Stimulated activated CD4-positive, alpha-beta T cell treated with anti-CD3 and anti-CD28 coated beads, TNF-alpha, amount 100 ng/mL, for 1 hour (primary cell): ENCODE measurements at places on chromosomes 5 and 9.

DNA sequence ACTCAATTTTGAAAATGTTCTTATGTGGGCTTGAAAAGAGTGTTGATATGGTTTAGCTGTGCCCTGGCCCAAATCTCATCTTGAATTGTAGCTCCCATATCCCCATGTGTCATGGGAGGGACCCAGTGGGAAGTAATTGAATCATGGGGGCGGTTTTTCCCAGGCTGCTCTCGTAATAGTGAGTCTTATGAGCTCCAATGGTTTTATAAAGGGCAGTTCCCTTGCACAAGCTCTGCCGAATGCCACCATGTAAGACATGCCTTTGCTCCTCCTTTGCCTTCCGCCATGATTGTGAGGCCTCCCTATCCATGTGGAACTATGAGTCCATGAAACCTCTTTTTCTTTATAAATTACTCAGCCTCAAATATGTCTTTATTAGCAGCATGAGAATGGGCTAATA lies 71.0 kb downstream of the USP20 start:
- DNase-seq: no peak

DNA sequence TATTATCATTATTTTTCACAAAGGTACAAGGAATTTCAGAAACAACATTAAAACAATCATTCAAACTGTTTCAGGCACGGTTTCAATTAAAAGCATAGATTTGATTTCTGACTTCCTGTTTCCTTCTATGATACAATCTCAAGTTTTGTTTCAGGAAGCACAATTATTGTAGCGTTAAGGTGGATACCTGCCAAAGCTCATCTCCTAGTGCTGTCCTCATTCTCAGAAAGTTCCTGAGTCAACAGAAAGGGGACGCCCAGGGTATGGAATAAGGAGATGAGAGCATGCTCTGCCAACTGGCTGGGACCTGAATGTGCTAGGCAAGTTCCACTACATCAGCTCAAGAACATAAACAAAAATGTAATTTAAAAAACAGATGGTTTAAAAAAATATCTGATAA lies 2.0 kb upstream of the TRIM14 start:
- DNase-seq: no peak

DNA sequence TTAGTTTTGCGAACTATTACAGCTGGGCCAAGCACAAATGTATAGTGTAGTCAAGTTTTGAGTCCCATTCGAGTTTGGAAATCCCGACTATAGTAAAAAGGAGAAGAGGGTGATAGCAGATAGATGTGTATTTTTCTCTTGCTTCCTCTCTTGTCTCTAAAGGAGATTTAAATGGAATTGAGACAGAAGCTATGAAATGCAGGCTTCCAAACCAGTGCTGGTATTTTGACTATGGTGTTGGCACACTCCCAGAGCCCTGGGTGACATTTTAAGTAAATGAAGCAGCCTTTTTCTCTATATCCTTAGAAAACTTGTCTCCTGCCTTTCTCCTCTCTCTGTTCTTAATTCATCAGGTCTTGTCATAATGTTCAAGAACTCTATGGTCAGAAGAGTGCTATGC lies 17.7 kb upstream of the AUH start:
- DNase-seq: no peak

GRCh38 chr9:102483651-102484050 lies 511.5 kb upstream of the CYLC2 start:
- DNase-seq: no peak

GRCh38 chr9:691825-692400 lies 149.6 kb upstream of the DMRT1 start:
- DNase-seq: no peak

DNA sequence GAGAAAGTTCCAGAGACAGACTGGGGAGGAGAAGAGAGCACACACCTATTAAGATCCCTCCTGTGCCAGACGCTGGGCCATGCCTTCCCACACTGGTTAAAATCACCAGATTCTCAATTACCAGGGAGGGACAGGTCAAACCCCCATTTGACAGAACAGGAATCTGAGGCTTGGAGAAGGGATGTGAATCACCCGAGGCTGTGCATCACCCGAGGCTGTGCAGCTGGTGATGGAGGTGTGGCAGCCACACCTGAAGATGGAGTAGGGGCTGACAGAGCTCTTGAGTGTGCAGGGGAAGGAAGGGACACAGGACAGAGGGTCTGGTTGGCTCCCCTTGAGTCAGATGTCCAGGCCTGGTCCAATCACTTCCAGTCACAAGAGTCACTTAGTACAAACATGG lies 70.6 kb downstream of the LMX1B start:
- DNase-seq: no peak
